ENCODE measurements at places on chromosomes 6 and 20. TPM values are rescaled to one million over a fixed set of nuclear protein-coding genes. Genes with fewer than 3 reads are reported as not detected.

- peak; percentile 81 for DNase-seq
Measured at GRCh38 chr20:1225783-1226654, at the start of gene RAD21L1. Gene RAD21L1, plus strand, starts transcription at chr20:1226044. Its CDS starts 2,410 bp downstream, at chr20:1228454.

NOTCH4 gene
- total RNA-seq = 9.6 TPM

DNA sequence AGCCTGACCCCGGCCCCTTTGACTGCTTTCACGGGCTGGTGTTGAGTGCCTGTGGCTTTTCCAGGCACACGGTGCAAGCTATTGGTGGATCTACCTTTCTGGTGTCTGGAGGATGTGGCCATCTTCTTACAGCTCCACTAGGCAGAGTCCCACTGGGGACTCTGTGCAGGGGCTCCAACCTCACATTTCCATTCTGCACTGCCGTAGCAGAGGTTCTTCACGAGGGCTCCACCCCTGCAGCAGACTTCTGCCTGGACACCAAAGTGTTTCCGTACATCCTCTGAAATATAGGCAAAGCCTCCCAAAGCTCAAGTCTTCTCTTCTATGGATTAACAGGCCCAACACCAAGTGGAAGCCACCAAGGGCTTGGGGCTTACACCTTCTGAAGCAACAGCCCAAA, 691.5 kb upstream of the POU3F2 start:
- DNase-seq = no peak

DNA sequence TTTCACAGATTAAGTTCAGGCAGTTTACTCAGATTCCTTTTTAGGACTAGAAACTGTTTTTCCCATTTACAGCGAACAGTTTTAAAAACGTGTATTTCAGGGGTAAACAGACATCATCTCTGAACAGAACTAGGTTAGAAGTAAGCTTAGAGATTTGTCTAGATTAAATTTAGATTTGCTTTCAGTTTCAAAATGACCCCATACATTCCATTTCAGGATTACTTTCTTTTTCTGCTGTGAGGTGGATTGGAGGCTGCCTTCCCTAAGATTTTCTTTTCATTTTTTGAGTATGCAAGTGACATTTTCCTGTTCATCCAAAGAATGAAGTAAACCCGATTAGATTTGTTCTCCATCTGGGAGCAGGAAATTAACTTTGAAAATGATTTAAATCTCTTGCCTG, 747.2 kb downstream of the KHDRBS2 start:
- no peak for DNase-seq

HLA-DMB gene
- total RNA-seq = 2.6 TPM

HLA-DPA1 gene
- 10.8 TPM for total RNA-seq
